ENCODE measurements at places on chromosomes 3 and 15.

- no peak for DNase-seq
Measured at GRCh38 chr3:18351069-18351628, 74.0 kb downstream of the SATB1 start.

GRCh38 chr3:123672429-123673146, 87.7 kb upstream of the HACD2 start:
- no peak for DNase-seq

GRCh38 chr3:73516631-73517030, 108.1 kb downstream of the PDZRN3 start:
- DNase-seq = no peak

GRCh38 chr15:58923696-58924300, 9.7 kb downstream of the SLTM start:
- no peak for DNase-seq

GRCh38 chr3:52399593-52399992, 45.3 kb downstream of the SEMA3G start:
- no peak for DNase-seq

DNA sequence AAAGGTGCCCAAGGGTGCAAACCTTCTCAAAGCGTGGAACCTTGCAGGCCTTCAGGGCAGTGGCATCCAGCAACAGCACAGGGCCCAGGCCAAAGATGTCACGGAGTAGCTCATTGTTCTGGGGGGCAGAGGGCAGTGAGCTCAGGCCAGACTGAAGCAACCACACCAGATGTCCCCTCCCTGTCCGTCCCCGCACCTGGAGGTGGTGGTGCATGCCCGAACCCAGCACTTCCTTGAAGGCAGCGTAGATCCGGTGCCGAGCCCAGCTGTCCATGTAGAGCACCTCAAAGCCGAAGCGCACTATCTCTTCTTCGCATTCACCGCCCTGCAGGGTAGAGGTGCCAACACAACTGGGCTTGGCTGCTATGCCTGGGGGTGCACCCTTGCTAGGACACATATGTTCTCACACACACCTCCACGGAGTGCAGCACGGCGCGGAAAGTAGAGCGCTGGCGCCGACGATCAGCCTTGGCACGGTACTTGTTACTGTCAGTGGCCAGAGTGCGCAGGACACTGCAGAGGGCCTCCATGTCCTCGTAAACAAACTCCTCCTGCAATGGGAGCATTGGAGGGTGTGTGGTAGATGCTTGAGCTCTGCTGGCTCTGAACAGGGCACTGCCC, 3.7 kb downstream of the IFRD2 start:
- no peak for DNase-seq

- DNase-seq = no peak
Measured at GRCh38 chr3:140128217-140128616, 193.2 kb downstream of the CLSTN2 start.

GRCh38 chr15:95663156-95664100, 667.1 kb upstream of the NR2F2 start:
- DNase-seq = no peak

DNA sequence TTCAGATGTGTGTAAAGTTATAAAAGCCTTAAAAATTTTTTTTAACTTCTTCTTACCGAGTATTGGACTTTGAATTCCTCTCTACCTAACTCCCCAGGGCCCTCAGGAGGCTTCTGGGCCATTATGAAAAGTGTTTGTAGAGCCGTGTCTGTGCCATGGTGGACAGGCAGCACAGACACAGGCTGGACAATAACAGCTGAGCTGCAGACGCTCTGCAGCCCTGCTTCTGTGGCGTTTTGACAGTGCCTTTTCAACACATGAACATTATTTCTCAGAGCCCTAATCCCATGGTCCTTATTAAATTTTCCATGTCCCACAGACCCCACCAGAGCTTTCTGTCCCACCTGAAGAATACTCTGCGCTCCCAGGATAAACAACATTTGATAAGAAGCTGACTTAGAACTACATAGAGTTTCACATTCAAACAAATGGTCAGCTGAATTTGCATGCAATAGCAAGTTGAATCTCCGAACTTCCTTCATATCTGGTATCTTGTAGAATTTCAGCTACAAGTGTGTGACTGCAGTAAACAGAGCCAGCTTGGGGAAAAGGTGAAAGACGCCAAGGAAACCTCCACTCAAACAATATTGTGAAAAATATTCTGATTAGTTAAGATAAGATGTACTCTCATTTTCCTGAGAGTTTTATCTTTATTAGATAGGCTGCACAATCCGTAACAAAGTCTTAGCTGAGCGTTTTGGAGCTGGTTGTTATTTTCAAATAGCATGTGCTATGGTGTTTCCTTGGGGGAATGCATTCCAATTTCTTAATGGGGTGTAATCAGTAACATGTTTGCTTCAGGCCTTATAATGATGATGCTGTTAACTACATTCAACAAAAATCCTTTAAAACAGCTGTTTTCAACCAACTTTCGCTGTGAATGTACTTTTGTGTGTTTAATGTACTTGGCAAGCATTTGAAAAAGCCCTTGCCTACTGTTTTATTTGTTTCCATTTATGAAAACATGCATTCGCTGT, 378.2 kb downstream of the MECOM start:
- DNase-seq = no peak

DNA sequence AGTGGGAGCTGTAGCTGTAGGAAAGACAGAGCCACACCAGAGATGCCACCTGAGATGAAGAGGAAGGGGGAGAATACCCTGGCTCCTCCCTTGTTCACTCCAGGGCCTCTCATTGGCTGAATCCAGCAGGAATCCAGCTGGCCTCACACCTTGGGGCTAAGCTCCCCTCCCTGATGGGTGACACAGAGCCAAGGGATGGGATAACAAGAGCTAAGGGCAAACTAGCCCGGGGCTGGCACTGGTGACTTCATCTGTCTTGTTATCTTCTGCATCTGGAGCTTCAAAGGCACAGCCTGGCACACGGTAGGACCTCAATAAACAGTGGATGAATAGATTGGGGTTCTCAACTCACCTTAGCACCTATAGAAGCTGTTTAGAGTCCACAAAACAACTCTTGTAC, 13.8 kb upstream of the GATA2 start:
- no peak for DNase-seq

DNA sequence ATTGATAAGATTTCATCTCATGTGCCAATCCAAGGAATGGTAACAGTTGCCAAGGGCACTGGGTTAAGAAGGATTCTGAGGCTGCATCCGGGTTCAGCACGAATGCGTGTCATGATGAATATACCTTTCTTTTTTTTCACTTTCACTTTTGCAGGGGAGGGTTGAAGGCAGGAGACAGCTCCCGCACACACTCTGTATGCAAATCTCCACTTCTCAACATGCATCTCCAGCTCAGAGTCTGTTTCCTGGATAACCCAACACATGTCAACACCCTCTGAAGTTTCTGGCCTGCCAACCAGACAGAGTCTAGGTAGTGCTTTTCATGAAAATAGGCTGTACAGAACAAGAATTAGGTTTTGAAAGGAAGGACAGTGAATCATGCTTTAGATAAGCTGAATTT, 21.6 kb downstream of the B4GALT4 start:
- DNase-seq = no peak

DNA sequence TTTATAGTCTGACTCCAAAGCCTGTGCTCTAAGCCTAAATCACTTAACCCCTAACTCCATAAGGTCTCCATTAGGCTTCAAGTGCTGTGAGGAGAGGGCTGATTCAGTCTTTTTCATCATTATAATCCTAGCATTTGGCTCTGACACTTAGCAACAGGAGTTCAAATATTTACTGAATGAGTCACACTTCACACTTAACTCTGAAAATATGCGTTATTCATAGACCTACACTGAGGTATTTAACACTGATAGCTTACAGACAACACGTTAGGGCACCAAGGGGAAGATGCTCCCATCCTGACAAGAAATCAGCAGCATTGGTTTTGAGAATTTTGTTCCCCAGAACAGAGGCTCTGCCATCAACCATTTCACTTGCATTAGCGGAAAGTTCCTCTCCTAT, 53.5 kb downstream of the MSL2 start:
- DNase-seq = peak; percentile 31

DNA sequence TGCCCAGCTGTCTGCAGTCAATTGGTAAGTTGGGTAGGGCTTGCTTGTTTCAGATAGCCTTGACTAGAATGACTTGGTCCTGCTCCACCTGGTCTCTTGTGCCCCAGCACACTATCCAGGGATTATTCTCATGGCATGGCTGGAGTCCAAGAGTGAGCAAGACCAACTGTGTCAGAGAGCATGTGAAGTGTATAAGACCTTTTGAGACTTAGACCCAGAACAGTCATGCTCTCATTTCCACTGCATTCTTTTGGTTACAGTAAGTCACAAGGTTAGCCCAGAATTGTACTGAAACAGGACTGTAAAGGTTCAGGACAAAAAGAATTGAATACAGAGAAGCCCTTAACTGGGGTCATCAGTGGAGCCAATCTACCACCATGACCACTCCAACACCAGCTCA, 650.8 kb upstream of the ADAMTS9 start:
- DNase-seq = peak; percentile 77

DNA sequence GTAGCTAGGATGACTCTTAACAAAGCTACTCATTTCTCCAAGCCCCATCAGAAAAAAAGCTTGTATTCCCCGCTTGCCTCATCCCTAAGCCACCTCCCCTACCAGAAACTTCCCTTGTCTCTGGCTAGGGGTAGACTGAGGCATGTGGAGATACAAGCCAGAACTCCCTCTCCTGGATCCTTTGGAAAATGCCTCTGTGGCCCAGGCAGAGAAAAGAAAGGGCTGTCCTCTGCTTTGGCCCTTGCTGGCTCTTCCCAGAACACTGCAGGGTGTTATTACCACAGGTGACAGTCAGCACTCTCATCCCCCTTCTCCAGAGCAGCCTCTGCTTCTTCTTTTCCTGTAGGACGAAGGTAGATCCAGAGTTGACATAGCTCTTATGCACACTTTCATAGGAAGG, 15.2 kb downstream of the RMDN3 start:
- DNase-seq = no peak

- peak; percentile 59 for DNase-seq
Measured at GRCh38 chr15:39232512-39232911, 348.4 kb upstream of the THBS1 start.

- no peak for DNase-seq
Measured at GRCh38 chr15:53400986-53401385, 358.5 kb downstream of the WDR72 start.
